NCI-H510A treated with DMSO at 0.1 percent for 48 hours (cell line): ENCODE measurements at places on chromosomes 3 and 15.

- peak; percentile 20 for DNase-seq
These were observed 29.7 kb downstream of the ZBBX start for GRCh38 chr3:167350245-167350862.

- DNase-seq, result no peak
These were observed 87.5 kb upstream of the ATP13A5 start for GRCh38 chr3:193465992-193466608.

GRCh38 chr3:49397470-49397869 lies 14.3 kb downstream of the RHOA start:
- DNase-seq, result no peak

DNA sequence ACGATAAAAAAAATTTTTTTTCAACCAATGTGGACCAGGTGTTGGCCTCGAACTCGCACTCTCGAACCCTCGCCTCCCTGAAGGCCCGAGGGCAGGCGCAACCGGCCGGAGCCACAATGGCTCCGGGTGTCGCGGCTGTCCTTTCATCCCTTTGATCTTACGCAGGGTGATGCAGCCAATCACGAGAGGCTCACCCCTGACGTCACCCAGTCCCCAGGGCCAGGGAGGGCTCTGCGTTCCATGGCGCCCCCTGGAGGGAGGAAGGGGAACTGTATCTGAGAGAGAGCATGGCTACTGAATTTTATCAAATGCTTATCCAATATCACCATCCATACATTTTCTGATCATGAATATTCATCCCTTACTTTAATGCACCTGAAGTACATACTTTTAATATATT lies 15.4 kb upstream of the GMNC start:
- no peak for DNase-seq

DNA sequence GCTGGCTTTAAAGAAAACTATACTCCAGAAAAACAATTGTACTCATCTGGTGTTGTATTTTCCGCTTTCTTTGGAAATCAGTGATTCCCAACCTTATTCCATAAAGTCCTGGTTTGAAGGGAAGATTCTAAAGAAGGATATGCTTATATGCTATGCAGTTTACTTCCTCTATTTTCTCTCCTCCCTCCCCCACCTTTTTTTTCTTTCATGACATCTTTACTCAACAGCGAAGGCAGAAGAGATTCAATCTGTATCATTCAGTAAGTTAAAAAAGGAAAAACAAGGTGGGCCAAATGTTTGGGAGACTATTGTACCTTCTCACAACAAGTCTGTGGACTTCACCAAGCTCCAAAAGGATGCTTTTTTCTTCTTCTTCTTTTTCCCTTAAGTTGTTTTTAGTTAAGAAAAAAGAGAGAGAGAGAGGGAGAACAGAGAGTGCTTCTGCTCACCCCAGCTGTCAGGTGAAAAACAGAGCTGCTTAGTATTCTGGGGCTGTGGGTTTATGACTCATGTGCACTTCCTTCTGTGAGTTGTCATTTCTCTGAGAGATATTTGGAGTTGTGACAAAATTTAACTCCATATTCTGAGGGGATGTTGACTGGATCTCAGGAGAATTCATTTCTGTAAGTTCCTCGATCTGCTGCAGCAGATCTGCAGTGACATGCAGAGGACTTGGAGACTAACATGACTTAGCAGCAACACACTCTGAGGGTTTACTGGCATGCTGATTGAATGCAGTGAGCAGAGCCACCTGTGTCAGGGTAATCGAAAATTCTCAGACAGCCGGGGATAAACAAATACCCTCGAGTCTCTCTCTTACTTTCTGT lies 70.7 kb downstream of the SSR3 start:
- no peak for DNase-seq
